ENCODE measurements at places on chromosomes 3 and 15. TPM values are rescaled to one million over a fixed set of nuclear protein-coding genes. Genes with fewer than 3 reads are reported as not detected.

DNA sequence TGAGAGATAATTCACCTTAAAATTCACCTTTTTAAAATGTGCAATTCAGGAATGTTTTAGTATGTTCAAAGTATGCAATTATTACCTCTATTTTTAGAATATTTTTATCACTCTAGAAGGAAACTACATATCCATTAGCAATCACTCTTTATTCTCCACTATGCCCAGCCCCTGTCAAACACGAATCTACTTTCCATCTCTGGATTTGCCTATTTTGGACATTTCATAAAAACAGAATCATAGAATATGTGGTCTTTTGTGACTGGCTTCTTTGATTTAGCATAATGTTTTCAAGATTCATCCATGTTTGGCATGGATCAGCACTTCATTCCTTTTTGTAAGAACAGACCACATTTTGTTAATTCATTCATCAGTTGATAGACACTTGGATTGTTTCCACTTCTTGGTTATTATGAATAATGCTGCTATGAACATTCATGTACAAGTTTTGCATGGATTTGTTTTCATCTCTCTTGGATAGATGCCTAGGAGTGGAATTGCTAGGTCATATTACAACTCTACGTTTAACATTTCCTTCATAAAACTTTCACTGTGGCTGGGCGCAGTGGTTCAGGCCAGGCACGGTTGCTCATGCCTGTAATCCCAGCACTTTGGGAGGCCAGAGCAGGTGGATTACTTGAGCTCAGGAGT, 12.7 kb downstream of the HMCES start:
- DNase-seq, result no peak

- no peak for DNase-seq
These were observed 70.0 kb upstream of the CGNL1 start for GRCh38 chr15:57306161-57306943.

DNA sequence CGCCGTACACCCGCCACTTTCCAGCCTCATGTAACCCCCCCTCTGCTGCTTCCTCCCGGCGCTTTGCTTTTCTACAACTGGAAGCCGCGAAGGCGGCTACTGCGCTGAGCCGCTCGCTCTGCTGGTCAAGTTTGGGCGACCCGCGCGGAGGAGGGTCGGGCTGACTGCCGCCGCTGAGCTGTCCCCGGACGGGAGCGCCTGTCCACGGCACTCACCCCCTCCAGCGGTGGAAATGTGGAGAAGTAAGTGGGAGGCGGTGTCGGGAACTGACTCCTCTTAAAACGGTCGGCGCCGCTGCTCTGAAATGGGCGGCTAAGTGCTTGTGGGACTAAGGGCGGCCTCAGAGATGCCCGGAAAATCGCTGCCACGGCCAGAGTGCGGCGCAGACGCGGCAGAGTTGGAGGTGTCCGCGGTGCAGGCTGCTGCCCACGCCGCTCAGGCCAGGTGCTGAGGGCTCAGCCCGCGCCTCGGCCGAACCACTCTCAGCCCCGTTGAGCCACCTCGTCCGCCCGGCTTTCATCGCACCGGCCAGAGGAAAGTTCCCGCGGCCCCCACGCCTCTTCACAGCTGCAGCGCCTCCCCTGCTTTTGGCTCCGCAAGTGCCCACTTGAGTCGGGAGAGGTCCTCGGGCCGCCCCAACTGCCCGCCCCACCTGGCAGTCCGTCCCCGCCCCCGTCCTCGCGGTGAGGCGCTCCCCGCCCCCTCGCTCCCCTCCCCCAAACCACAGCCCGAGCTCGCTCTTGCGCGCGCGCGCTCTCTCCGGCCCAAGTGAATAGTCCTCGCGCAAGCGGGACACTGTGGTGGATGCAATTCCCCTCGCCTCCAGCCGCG, at the start of gene EPHA6:
Gene EPHA6, plus strand, starts transcription at position 775 of the 831 bp plus-strand sequence.
- DNase-seq, result no peak

GRCh38 chr3:15290736-15291135, 41.6 kb downstream of the SH3BP5 start:
- no peak for DNase-seq

DNA sequence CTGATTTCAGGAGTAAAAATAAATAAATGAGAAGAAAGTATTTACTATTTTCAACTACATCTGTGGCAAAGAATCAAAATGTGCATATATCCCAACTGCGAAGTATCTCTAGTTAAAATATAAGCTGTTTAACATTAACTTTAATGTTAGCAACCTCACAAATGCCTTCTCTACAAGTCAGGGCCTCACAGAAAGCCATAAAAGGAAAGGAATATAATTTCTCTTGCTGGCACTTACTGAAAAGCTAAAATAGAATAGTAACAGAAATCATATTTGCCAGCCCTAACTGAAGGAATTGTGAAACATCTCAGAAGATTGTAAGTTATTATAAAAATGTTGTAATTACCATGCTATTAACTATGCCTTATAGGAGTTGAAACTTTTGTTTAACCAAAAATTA, 65.1 kb upstream of the MBNL1 start:
- no peak for DNase-seq

- no peak for DNase-seq
These were observed 49.6 kb downstream of the WDR72 start for GRCh38 chr15:53709821-53710220.

DNA sequence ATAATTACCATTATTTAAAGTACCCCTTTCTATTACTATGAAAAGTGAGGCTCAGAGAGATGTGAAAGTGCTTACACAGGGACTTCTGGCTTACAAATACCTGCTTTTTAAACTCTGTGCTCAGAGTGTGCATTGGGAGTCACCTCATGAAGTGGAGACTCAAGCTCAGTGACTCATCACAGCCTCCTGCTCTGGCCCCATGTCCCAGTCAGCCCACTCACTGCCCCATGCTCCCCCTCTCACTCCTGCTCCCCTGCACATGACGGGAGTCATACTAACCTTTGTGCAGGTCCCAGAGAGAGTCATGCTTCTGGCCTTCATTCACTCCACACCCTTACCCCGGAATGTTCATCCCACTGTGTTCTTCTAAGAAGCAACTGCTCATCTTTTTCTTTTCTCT, 20.2 kb downstream of the CCR1 start:
- no peak for DNase-seq

DNA sequence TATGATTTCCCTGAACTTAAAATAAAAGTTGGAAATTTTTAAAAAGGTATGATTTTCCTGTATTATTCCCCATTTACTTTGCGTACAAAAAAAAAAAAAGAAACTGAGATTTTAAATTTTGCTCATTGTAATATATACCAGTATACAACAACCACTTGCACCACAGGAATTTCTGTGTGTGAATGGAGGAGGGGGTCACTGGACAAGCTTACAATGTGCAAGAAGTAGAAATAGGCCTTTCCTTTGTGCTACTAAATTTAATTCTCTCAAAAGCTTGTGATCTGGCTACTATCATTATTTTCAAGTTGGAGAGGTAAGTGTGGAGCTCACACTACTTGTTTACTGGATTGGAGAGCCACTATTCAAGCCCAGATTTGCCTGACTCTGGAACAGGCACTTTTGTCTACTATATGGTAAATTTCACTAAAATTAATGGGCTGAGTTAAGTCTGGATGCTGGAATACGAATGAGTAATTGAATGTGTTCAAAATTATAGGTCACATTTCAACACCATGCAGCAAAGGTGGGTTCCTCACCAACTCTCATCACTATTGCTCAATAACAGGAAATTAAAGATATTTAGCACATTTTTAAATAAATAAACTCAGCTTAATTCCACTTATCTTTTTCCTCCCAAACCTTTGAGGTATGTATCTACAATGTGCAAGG, 148.0 kb upstream of the MBNL1 start:
- DNase-seq, result no peak

DNA sequence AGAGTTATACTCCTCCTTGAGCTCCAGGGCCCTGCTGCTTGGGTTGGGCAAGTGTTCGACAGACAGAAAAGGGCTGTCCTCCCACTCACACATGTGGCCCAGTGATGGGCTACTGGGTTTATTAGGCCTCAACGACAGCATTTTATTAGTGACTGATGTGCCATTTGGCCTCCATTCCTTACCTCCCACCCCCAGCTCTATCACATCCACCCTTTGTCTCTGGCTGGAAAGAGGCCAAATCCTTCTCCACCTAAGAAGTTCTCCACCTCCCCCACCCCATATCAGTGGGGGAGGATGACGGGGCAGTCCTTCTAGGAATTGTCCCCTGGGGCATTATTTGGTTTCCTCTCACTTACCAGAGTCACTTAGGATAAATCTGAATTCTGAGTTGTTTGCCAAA, 57.1 kb upstream of the WNT5A start:
- no peak for DNase-seq

GRCh38 chr3:63015614-63016309, 140.5 kb upstream of the CADPS start:
- no peak for DNase-seq

GRCh38 chr3:178562947-178563232, 26.7 kb downstream of the KCNMB2 start:
- DNase-seq, result no peak

- DNase-seq, result no peak
These were observed 47.0 kb upstream of the PPIB start for GRCh38 chr15:64209680-64210334.

GRCh38 chr15:58302832-58303231, 129.0 kb upstream of the LIPC start:
- no peak for DNase-seq

GRCh38 chr3:120449251-120449650, 1.5 kb downstream of the FSTL1 start:
- no peak for DNase-seq

GRCh38 chr15:69955240-69955894, 142.3 kb downstream of the TLE3 start:
- DNase-seq, result no peak

- no peak for DNase-seq
These were observed 65.9 kb upstream of the C3orf80 start for GRCh38 chr3:160159341-160159740.

- DNase-seq, result no peak
These were observed 1.5 kb upstream of the U2SURP start for GRCh38 chr3:142999881-143000280.

GRCh38 chr3:93988283-93988682, 8.3 kb downstream of the ARL13B start:
- DNase-seq, result no peak

DNA sequence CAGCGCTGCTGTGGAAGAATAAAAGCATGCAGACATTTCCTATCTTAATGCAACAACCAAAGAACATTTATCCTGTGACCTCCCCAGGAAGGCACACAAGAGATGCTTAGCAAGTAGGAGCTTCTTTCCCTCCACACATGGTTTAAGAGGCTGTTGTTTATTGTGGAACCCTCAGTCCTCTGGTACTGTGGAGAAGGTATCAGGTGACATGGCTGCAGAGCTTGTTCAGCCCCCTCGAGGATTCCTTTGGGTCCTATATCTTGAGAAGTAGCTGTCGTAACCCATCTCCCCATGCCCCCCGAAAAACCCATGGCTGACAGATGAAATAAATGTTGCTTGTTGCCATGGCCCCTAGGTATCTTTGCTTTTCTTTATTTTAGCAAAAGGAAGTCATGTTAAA, 20.3 kb upstream of the ETV5 start:
- DNase-seq, result no peak

GRCh38 chr3:126941721-126942270, 41.1 kb upstream of the PLXNA1 start:
- no peak for DNase-seq

DNA sequence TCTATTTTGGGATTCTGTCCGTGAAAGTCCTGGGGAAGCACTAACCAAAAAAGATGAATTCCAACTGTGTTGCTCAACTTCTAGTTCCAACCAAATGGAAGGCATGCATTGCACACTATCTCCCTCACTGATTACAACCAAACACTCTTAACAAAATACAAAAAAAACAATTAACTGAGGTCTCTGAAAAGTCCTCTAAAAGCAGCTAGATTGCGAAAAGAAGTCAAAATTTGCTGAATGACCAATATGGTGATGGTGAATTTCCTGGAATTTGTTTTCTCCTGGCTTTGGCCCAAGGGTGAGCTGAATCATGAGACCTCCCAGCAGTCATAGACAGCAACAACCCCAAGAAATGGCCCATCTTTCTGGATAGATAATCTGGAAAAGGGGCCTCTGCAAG, 28.3 kb downstream of the CYP19A1 start:
- no peak for DNase-seq

DNA sequence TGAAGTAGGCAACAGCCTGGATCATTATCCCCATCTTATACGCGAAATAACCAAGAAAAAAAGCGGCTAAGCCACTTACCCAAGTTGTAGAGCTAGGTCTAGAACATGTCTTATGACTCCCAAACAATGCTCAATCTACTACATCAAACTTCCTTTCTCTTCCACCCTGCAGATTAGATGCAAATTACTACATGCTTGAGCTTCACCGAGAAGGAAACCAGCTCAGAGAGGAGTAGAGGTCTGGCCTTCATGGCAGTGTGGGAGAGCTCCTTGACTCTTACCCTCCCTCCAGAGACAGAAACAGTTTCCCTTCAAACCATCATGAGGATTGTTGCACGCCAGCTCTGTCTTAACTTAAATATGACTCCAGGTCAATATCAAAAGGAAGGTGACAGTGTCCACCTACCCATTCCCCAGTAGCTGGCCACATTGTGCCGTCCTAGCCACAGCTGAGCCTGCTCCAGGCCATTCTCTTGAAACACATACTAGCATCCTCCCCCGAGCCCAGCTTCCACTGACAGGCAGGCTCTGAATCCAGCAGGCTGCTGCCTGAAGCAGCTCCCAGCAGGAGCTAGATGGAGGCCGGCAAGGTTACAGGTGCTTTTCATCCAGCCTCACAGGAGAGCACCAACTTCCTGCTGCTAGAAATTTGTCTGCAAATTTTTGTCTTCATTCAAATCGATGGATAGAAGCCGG, 56.8 kb downstream of the CPN2 start:
- no peak for DNase-seq

- DNase-seq, result no peak
These were observed 29.6 kb downstream of the TPM1 start for GRCh38 chr15:63072023-63072650.

GRCh38 chr3:54957711-54958110, 29.9 kb upstream of the LRTM1 start:
- no peak for DNase-seq

DNA sequence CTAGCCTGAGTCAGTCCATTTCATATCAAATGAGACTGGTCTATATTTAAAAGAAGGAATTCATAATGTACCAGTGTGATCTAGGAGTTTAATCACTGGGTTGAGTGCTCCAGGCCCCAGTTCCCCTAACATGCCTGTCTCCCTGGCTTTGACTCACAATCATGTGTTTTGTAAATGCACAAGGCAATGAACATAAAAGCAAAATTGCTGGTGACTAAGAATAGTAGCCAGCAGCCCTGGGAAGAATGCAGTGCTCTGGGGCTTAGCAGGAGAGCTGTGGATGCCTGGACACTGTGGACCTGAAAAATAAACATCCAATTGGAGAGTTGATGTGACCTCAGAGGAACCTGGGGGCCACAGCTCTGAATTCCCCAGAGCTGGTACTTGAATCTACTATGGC, 50.3 kb downstream of the SYNPR start:
- DNase-seq, result no peak

- DNase-seq, result no peak
These were observed 83.9 kb upstream of the PLXND1 start for GRCh38 chr3:129690406-129690805.

GRCh38 chr15:93296759-93297500, 207.9 kb upstream of the RGMA start:
- no peak for DNase-seq

CHRNA7 gene
- polyA plus RNA-seq, result 9.8 TPM

TMCO5A gene
- not detected for polyA plus RNA-seq

ZNF80 gene
- polyA plus RNA-seq, result not detected

TM4SF1 gene
- 56.5 TPM for polyA plus RNA-seq

WDR72 gene
- polyA plus RNA-seq, result 70.8 TPM

GCSAM gene
- 3.1 TPM for polyA plus RNA-seq

SNTN gene
- not detected for polyA plus RNA-seq

CPA3 gene
- polyA plus RNA-seq, result 0.64 TPM

IGSF11 gene
- polyA plus RNA-seq, result 6.4 TPM

GOLGA8S gene
- 1.4 TPM for polyA plus RNA-seq

PRR20G gene
- not detected for polyA plus RNA-seq

KY gene
- 0.87 TPM for polyA plus RNA-seq

NRG4 gene
- polyA plus RNA-seq, result 4.2 TPM

CCR8 gene
- polyA plus RNA-seq, result not detected

FBXO40 gene
- not detected for polyA plus RNA-seq
